Midbrain (tissue), 1 donor: ENCODE measurements at places on chromosomes 7 and 10.

DNA sequence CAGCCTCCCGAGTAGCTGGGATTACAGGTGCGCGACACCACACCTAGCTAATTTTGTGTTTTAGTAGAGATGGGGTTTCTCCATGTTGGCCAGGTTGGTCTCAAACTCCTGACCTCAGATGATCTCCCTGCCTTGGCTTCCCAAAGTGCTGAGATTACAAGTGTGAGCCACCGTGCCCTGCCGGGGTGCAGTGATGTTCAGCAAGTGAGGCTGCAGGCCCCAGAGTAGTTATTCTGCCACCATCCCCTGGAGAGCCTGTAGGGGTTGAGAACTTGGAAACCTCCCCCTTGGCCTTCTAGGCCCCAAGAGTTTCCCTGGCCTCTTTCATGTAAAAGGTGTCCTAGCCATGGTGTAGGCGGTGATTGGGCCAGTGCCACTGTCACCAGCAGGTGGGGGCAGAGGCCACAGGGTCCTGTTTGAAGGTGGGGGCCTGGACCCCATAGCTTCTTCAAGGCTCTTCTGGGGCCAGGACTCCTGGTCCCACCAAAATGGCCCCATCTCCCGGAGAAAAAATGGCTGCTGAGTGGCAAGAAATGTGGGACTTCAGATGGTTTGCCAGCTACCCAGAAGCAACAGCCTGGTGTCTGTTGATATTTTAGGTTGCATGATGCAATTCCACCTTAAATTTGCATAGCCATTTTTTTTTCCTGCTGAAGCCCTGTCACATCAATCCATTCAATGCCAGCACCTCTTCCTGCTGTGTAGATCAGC lies 25.5 kb upstream of the INMT start:
- DNase-seq: no peak

GRCh38 chr7:151381348-151382078 lies 28.3 kb downstream of the WDR86 start:
- no peak for DNase-seq

GRCh38 chr10:105615715-105616365 lies 974.8 kb downstream of the SORCS3 start:
- no peak for DNase-seq

GRCh38 chr7:105910172-105910571 lies 33.8 kb upstream of the ATXN7L1 start:
- DNase-seq: no peak

GRCh38 chr10:59708816-59709394 lies 745 bp downstream of the SLC16A9 start:
- no peak for DNase-seq

GRCh38 chr10:45557275-45557905 lies 115.2 kb downstream of the ZFAND4 start:
- no peak for DNase-seq

GRCh38 chr7:157211690-157212089 lies 73.0 kb downstream of the UBE3C start:
- DNase-seq: no peak

DNA sequence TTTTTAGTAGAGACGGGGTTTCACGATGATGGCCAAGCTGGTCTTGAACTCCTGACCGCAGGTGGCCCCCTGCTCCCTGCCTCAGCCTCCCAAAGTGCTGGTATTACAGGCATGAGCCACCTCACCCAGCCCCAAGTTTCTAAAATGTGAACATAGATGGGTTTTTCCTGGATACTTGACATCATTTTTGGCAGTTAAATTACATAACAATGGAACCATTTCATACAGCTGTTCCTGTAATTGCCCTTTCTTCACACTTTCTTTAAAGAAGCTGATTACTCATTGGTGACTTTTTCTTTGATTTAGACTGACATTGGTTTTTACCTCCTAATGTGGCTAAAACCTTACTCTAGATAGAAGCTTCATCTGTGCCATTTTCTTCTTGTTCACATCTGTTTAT lies 5.9 kb downstream of the ZKSCAN1 start:
- DNase-seq: no peak

- DNase-seq: peak; percentile 77
Observed at GRCh38 chr7:92621026-92621540, 30.9 kb upstream of the FAM133B start.

- DNase-seq: no peak
Observed at GRCh38 chr10:78805176-78805575, 263.6 kb upstream of the ZMIZ1 start.

DNA sequence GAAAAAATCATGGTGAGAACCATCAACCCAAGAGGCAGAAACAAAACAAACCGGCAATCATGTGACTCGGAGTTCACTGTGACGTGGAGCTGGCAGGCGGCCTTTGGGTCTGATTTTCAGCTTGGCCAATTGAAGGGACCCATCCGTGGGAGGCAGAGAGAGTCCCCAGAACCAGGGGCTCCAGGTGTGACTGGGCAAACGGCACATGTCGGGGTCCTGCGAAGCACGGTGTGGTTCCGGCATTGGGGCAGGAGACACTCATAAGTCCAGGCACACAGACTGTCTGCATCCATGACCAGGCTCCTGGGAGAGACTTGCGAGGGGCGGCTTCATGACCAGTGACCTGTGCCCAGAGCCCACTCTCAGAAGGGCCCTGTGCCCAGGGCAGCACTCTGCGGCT lies 12.6 kb upstream of the CNPY1 start:
- no peak for DNase-seq

DNA sequence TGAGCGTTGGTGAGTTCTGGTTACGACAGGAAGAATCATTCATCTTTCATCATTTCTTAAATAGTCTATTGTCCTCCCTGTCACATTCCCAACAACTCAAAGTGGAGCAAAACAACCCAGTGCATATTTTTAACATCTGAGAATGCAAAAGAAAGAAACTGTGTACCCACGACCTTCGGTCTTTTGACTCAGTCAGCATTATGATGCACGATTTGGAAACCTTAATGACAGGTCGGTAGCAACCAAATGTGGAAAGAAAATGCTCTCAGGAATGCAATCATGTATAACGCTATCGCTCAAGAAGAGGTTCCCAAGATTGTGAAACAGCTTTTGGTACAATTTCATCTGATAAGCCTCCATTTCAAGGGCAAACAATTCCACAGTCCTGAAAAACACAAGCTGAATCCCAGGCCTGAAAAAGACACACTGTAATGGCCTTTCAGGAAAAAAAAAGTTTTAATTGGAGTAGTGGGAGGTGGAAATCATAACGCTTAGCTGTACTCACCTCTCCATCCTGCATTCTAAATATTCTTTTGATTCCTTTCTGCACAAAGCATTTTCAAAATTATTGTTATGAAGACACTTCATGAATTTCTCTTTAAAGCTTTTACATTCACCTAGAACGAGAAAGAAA lies 2.6 kb downstream of the COX19 start:
- DNase-seq: no peak

DNA sequence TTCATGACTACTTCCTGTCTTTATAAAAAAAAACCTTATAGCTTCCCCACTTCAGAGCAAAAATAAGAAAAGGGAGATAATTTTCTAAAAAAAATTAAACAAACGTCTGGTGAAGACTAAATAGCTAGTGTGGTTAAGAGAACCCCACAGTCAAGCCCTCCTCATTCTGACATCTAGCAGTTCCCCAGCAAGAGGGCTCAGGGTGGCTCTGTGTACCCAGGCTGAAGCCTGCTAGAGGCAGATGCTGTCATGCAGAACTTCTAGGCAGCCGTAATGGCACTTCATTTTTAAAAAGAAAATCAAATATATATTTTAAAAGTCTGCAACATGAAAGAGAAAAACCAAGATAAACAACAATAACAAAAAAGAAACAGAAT lies 223.1 kb upstream of the KLF14 start:
- DNase-seq: no peak

DNA sequence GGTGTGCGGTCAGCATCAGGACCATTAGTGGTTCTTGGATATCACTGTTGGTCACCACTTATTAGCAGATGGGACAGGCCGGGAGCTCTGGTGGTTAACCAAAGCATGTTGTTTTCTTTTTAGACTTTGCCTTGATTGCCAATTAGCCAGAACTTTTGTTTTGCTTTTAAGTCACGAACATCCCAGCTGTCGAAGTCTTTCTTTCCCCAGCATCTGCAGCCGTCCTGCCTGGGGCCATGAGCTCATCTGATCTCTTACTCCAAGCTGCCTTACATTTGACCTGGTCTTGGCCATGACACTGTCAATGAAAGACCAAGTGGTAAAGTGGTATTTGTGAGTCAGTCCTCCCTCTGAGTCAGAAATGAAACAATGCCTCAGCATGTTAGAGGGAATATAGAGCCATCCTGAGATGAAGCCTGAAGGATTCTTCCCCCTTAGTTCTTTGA lies 53.9 kb upstream of the CREB5 start:
- no peak for DNase-seq

GRCh38 chr10:94602729-94603515 lies 57.3 kb downstream of the HELLS start:
- DNase-seq: no peak

DNA sequence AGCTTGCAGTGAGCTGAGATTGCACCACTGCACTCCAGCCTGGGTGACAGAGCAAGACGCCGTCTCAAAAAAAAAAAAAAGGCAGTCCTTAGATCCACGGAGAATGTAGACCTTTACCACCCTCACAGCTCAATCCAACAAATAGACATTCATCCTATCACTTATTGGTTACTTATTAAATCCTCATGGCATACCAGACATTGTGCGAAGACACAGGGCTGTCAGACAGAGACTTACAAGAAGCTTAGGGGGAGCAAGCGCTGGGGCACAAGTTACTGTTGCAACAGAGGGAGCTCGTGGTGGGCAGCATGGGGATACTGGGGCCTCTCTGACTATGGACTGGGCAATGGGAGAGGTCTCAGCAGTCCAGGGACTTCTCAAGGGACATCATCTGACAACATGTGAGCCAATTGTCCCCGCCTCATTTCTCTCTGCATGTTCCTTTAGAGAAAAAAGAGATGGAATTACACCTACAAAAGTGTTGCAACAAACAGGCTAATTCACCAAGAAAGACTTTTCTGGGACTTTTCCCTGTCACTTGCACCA lies 82.8 kb upstream of the TNS3 start:
- DNase-seq: no peak

GRCh38 chr10:12954866-12955265 lies 46.6 kb downstream of the CCDC3 start:
- DNase-seq: no peak

GRCh38 chr10:114031073-114031972 lies 12.3 kb upstream of the ADRB1 start:
- no peak for DNase-seq

GRCh38 chr10:49768329-49768728 lies 6.2 kb upstream of the OGDHL start:
- no peak for DNase-seq

DNA sequence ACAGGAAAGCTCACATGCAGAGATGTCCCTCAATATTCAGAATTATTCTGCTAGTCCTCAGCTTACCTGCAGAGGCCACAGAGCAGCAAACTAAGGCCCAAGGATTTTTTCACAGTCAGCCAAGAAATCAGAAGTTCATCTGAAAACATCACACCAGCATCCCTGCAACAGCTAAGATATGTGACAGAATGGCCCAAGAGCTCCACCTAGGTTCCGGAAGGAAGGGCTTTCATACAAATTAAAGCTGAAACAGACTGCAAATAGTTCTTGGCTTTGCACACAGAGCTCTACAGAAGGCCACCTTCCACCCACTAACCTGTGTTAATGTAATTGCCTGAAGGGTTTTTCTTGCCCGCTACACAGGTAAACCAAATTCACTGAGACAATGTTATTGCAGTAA lies 438.8 kb upstream of the C7orf33 start:
- no peak for DNase-seq

DNA sequence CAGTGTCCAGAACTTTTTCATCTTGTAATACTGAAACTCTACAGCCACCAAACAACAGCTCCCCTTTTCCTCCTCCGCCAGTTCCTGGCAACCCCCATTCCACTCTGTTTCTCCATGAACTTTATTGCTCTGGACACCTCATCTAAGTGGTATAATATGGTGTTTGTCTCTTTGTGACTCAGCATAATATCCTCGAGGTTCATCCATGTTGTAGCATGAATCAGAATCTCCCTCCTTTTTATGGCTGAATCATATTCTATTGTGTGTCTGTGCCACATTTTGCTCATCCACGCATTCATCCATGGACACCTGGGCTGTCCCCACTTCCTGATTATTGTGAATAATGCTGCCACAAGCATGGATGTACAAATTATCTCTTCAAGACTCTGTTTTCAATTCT lies 124.4 kb upstream of the FGFR2 start:
- DNase-seq: no peak

- DNase-seq: no peak
Observed at GRCh38 chr10:127527320-127527719, 21.8 kb upstream of the NPS start.

- DNase-seq: no peak
Observed at GRCh38 chr7:6571160-6571779, 6.0 kb upstream of the ZDHHC4 start.

GRCh38 chr7:55024776-55025175 lies 6.0 kb downstream of the EGFR start:
- DNase-seq: no peak

GRCh38 chr10:15719049-15719898 lies 448 bp downstream of the ITGA8 start:
- no peak for DNase-seq

DNA sequence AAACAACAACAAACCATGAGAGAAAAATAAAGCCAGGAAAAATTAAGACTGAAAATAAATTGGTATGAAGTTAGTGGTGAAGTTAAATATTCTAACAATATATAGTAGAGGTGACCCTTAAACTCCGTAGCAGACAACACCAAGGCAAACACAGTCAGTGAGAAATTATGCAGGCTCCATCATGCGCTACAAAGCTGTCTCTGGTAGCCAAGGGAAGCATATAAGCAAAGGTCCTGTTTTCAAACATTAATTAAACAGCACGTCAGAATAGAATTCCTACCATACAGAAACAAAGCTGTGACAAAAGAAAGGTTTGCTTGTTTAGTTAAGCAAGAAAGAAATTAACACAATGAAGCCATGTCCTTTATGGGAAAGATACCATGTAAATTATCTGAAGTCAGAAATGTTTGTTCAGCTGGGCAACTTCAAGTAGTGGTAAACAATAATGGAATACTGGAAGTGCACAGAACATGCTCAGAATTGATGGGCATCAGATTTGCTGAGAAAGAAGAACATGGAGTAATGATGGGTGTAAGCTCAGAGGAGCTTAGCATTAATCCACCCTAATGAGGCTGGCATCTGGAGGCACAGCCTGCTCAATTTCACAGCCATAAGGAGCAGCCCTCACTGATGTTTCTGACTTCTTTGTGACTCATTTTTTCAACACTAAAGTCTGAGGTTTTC lies 75.7 kb downstream of the IGF2BP3 start:
- DNase-seq: no peak

GRCh38 chr7:157125376-157126223 lies 13.1 kb upstream of the UBE3C start:
- DNase-seq: no peak

- no peak for DNase-seq
Observed at GRCh38 chr7:153530441-153530840, 521.8 kb upstream of the DPP6 start.

- peak; percentile 48 for DNase-seq
Observed at GRCh38 chr10:73717556-73717955, 19.6 kb upstream of the AGAP5 start.

DNA sequence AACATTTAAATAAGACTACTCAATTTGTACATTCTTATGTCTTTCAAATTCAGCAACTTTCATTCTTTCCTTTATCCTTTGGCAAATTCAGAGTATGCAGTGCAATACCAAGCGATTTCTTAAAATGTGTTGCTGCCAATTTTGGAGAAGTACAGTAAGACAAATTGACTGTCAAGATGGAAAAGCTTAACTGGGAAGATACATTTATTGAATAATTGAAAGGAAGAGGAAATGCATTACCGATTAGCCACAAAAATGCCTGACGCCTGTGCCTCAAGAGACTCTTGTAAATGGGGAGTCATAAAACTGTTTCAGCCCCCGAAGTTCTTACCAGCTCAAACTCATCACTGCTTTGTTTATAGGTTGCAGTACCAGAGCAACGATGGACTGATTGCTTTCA lies 373.3 kb upstream of the GALNT17 start:
- DNase-seq: no peak
